ENCODE measurements at places on chromosomes 7 and 10. TPM values are rescaled to one million over a fixed set of nuclear protein-coding genes. Genes with fewer than 3 reads are reported as not detected.

Gene ZNF679
- polyA plus RNA-seq: not detected

Gene OR2A5
- not detected for polyA plus RNA-seq

Gene FGFBP3
- polyA plus RNA-seq: 0.74 TPM

Gene CALML5
- 75.9 TPM for polyA plus RNA-seq

Gene VTI1A
- 10.6 TPM for polyA plus RNA-seq

Gene NKX1-2
- polyA plus RNA-seq: 0.33 TPM

Gene PDE6C
- not detected for polyA plus RNA-seq

Gene ITPRIP
- polyA plus RNA-seq: 34.0 TPM

Gene PCGF5
- polyA plus RNA-seq: 12.3 TPM

Gene MPLKIP
- 30.5 TPM for polyA plus RNA-seq

Gene C10orf53
- not detected for polyA plus RNA-seq

Gene UFSP1
- 3.9 TPM for polyA plus RNA-seq

Gene CCDC186
- 5.1 TPM for polyA plus RNA-seq

Gene GIMAP1
- polyA plus RNA-seq: 1.5 TPM

Gene CCM2
- polyA plus RNA-seq: 24.0 TPM

Gene ASB10
- polyA plus RNA-seq: 0.01 TPM

Gene OR9A2
- not detected for polyA plus RNA-seq

Gene SPDYE2
- polyA plus RNA-seq: 0.05 TPM

Gene MSS51
- 0.54 TPM for polyA plus RNA-seq

Gene AQP1
- 49.8 TPM for polyA plus RNA-seq

Gene CRYGN
- 0.01 TPM for polyA plus RNA-seq

Gene DOCK4
- 1.8 TPM for polyA plus RNA-seq

Gene SUPV3L1
- polyA plus RNA-seq: 40.1 TPM

Gene AOAH
- polyA plus RNA-seq: 1.7 TPM

Gene CTAGE15
- polyA plus RNA-seq: not detected

Gene KLHL7
- 13.4 TPM for polyA plus RNA-seq
